ENCODE measurements at places on chromosomes 13 and 19.

- H3K36me3 ChIP-seq, result no peaks in the 10 kb centered on the region
- H3K4me1 ChIP-seq, result no peaks in the 10 kb centered on the region
- no peak for DNase-seq
- H3K27ac ChIP-seq, result no peak overlapping the region
These were observed 259.0 kb downstream of the NALCN start for GRCh38 chr13:101157261-101157660.

- no peak overlapping the region for H3K4me3 ChIP-seq
- no peak for DNase-seq
- H3K27ac ChIP-seq, result no peak overlapping the region
- H3K27me3 ChIP-seq, result no peaks in the 10 kb centered on the region
These were observed 218.1 kb downstream of the SLITRK5 start for GRCh38 chr13:87889254-87889653.

- peaks cover 48% of the 10 kb centered on the region for H3K27me3 ChIP-seq
- no peak for DNase-seq
- no peaks in the 10 kb centered on the region for H3K36me3 ChIP-seq
- peaks cover 4% of the 10 kb centered on the region for H3K4me1 ChIP-seq
- H3K27ac ChIP-seq, result no peak overlapping the region
- no peak overlapping the region for H3K4me3 ChIP-seq
These were observed 10.5 kb upstream of the GJA3 start for GRCh38 chr13:20171364-20171763.

DNA sequence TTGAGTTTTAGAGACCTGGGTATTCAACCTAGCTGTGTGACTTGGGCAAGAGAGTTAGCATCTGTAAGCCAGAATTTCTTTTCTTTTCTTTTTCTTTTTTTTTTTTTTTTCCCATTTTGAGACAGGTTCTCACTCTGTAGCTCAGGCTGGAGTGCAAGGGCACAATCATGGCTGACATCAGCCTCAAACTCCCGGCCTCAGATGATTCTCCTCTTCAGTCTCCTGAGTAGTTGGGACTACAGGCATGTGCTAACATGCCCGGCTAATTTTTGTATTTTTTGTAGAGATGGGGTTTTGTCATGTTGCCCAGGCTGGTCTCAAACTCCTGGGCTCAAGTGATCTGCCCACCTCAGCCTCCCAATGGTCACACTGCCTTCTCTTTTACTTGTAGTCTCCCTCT, 33.0 kb downstream of the ZMYM2 start:
- peaks cover 60% of the 10 kb centered on the region for H3K4me1 ChIP-seq
- peak overlapping the region; percentile 63 for H3K27ac ChIP-seq
- H3K27me3 ChIP-seq, result no peaks in the 10 kb centered on the region
- no peak overlapping the region for H3K4me3 ChIP-seq

DNA sequence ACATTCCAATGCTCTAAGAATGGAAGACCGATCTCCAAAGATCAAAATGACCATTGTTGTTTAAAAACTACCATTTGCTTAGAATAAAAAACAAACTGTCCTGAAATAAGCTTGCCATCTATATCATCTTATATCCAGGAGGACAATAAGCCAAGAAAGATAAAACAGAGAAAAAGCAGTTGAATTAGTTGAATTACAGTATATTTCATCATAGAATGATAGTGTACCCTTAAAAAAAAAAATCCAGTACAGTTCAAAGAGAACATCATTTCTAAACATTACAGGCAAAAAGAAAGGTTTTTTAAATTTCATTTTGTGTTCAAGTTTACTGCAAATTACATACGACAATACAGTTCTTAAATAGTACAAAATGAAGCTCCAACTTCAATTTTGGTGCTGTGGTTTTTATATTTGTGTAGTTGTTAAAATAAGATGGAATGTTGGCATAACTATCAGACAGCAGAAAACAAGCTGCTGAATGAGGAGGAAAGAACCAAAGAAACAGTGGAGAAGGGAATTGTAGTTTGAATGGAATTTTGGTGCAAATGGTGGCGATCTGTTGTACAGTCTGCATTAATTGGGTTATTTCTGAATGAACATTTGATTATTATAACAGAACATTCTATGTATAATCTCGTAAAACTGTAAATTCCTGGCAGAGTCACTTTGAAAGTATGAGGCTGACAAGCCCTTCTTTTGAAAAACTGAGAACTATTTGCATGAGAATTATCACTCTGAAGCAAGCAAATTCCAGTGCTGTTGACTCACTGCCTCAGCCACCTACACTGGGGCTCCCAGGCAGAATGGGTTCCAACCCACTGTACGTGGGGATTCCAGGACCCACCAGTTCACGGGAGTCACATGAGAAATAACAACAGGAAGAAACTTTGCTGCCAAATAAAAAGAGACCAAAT, 37.7 kb downstream of the LHFPL6 start:
- no peak overlapping the region for H3K27ac ChIP-seq
- H3K4me3 ChIP-seq, result no peak overlapping the region
- DNase-seq, result no peak
- no peaks in the 10 kb centered on the region for H3K4me1 ChIP-seq
- no peaks in the 10 kb centered on the region for H3K36me3 ChIP-seq

GRCh38 chr19:13803038-13803437, 7.8 kb downstream of the ZSWIM4 start:
- no peak overlapping the region for H3K27ac ChIP-seq
- no peak for DNase-seq
- peaks cover 2% of the 10 kb centered on the region for H3K4me1 ChIP-seq
- H3K36me3 ChIP-seq, result no peaks in the 10 kb centered on the region
- H3K4me3 ChIP-seq, result no peak overlapping the region

DNA sequence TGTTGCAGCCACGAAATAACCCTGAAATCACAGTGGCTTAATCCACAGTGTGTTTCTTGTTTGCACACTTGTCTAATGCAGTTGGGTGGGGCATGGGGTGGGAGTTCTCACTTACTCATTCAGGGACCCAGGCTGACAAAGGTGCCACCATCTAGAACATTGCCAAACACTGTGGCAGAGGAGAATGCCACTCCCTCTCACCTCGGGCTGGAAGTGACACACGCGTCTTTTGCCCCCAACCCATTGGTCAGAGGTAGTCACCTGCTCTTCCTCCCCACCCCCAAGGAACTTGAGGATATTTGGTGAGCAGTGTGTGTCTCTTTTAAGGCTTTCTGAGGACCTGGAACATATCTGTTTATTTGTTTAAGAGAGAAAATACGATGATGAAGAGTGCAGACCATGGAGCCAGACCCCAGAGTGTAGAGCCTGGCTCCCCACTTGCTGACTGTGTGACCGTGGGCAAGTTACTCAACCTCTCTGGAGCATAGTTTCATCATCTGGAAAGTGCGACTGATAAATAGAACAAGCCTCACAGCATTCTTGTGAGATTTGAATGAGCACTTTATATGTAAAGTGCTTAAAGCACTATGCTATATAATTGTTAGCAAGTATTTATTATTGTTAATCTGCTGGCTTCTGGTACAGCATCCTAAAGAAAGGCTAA, 17.4 kb downstream of the GPR183 start:
- H3K36me3 ChIP-seq, result peaks cover 4% of the 10 kb centered on the region
- H3K27me3 ChIP-seq, result no peaks in the 10 kb centered on the region
- H3K4me1 ChIP-seq, result peaks cover 75% of the 10 kb centered on the region
- DNase-seq, result no peak

GRCh38 chr13:37869756-37870488, at the start of gene TRPC4:
TSS of gene TRPC4 (minus strand) at chr13:37869772. CDS start at chr13:37783333, 86,439 bp downstream.
- no peak for DNase-seq
- no peaks in the 10 kb centered on the region for H3K36me3 ChIP-seq

Data from naive thymus-derived CD8-positive, alpha-beta T cell (primary cell).